ENCODE measurements at places on chromosomes 6 and 20. TPM values are rescaled to one million over a fixed set of nuclear protein-coding genes. Genes with fewer than 3 reads are reported as not detected.

Gene SPEF1
- polyA plus RNA-seq, result not detected

Gene FAM217A
- not detected for polyA plus RNA-seq

Gene PLA2G7
- polyA plus RNA-seq, result 0.14 TPM

Gene METTL24
- 0.28 TPM for polyA plus RNA-seq

Gene BTN1A1
- 0.25 TPM for polyA plus RNA-seq

Gene HTR1B
- not detected for polyA plus RNA-seq

DNA sequence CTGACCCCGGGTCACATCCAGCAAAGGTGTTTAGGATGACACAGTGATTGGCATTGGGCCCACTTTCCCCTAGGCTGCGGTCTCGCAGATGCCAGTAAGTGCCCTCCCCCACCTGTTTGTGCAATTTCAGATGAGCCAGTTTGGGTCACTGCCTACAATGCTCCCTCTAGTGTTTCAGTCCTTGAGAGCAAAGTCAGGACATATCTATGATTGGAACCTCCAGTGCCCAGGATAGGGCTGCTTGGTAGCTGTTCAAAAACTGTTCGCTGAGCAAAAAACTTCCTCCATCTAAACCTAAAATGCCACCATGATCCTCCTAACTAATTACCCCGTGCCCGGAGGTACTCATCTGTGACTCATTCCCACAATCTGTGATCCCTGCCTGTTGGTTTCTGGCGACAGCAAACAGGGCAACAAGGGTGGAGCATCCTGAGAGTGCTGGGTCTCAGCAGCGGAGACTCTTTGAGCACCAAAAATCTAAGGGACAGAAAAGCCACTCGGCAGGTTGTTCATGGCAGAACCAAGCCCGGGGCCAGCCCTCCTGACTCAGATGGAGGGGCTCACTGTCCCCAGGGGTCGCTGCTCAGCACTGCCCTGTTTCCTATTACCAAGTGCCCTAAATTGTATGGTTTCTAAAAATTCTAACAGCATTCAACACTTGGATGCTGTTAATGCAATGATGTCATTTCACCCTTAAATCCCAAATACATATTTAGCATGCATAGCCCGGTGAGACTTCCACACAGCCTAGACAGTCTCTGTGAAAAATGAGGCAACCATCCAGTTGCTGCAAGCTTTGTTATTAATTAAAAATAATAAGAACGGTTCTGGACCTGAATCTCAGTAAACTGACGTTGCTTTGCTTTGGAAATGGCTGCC, 5.0 kb downstream of the VSX1 start:
- no peak for DNase-seq

- DNase-seq, result no peak
Measured at GRCh38 chr6:79796197-79796596, 151.2 kb downstream of the ELOVL4 start.

- DNase-seq, result no peak
Measured at GRCh38 chr6:72963946-72964345, 261.4 kb downstream of the KHDC1L start.
